ENCODE measurements at places on chromosomes 3 and 15.

DNA sequence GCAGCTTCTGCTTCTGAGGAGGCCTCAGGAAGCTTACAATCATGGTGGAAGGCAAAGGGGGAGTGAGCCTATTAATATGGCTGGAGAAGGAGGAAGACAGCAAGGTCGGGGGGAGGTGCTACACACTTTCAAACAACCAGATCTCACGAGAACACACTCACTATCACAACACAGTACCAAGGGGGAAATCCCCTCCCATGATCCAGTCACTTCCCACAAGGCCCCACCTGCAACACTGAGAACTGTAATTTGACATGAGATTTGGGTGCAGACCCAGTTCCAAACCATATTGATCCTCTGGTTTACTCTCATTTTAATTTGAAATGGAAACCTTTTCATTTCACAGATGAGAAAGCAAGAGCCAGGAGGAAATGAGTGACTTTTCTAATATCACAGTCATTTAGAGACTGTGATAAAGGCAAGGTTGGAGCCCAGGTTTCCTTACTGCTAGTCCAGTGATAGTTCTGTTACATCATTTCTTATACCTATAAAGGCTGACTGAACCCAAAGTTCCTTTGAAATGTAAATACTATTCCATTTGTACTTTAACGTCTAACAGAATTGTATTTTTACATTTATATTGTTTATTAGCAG lies 105.8 kb upstream of the GAP43 start:
- DNase-seq, result no peak

DNA sequence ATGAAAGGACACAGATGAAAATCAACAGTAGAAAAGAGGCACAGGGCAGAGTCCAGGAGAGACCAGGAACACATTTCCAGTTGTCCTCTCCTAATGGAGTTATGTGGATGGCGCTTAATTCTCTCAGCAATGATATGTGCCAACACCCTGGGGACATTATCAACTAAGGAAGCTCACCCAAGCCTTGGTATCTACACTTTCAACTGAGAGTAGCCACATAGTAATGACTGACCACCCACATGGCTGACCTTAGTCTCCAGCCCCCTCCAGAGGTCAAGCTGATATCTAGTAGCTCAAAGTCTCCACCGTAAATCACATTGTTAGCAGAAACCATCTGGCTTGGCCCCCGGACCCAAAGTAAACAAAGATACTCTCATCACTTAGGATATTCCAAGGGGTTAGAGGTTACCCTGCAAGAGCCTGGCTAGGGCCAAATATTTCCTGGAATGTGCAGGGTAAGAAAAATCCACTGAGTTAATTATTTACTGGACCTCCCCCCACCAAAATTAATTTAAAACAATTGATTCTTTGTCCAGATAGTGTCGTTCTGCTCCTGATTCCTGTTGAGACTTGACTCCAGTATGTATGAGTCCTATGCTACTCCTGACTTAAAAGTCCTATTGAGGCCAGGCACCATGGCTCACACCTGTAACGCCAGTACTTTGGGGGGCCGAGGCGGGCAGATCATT lies 24.8 kb downstream of the GABRR3 start:
- DNase-seq, result no peak

DNA sequence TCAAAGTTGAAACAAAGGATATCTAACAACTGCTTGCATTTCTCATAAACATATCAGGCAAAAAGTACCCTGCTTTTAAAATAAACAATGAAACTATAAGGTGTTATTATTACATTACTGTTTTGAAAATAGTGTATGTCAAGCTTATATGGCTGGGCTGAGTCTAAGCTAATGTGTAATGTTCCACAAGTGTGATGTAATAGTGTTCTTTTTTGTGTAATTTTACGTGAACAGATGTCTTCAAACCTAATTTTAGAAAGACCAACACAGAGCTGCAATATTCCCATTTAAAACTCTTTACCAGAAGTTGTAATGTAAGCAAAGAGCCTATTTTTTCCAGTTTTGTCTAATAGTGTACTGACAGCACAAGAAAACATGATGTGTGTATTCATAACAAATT lies 34.0 kb downstream of the MINDY2 start:
- DNase-seq, result no peak

GRCh38 chr3:194294199-194294894 lies 56.8 kb downstream of the CPN2 start:
- no peak for DNase-seq

DNA sequence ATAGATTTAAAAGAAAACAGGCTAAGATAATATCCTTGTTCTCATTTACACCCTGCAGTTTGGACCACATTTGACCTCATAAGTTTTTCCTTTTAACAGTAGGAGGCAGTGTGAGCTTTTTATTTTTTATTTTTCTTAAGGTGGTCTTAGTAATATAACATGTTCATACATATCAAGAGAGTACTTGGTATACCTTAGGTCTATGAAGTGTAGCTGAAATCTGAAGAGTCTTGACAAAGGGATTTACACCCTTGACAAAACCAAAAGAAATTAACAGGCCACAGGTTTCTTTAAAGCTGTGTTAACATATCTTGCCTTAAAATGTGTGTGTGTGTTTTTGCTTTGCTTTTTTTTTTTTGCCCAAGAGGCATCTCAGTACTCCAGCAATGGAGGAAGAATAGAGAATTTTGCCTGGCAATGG lies 3.2 kb downstream of the RAP2B start:
- no peak for DNase-seq

- no peak for DNase-seq
These were observed 215.7 kb downstream of the POLQ start for GRCh38 chr3:121330118-121330517.

GRCh38 chr3:114178770-114179368 lies at the start of gene DRD3:
Gene DRD3 (minus strand): TSS chr3:114179052. CDS start chr3:114171992, 7,060 bp downstream.
- no peak for DNase-seq

- no peak for DNase-seq
These were observed 4.8 kb upstream of the MORC1 start for GRCh38 chr3:109122690-109123089.

DNA sequence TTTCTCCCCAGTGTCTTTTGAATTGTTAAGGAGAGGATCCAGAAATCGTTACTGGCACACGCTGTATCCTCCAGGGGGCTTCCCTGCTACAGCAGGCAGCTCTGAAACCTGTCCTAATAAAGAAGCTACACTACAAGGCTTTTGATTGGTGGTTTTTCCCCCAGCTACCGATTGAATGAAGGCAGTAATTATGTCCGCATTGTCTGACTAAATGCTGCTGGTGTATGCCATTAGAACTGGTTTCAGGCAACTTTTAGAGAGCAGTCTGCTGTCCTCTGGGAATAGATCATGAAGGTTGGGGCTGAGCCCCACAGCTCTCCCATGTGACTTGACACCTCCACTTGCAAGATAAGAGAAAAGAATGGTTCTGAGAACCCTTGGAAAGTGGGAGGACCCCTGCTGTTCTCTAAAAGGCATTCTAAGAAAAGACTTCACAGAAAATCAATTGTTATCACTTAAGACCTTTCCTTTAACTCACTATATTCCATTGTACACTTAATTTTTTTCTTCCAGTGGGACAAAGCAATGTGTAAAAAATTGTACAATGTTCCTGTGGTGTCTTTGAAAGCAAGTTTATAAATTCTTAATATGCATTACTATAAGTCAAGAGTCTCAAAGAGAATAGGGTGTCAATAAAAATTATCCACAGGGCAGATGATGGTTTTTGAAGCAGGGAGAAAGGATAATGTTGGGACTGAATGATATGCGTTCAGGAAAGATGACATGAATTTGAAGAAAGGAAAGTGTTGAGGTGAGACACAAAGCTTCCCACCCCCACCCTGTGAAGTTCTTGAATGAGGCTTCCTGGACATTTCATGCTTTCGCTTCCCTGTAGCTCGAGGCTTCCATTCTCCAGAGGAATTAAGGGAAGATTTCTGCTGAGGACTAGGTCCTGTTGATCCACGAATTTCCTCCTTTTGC lies 53.0 kb upstream of the DAZL start:
- no peak for DNase-seq

- no peak for DNase-seq
These were observed 94.6 kb upstream of the SLC6A6 start for GRCh38 chr3:14307656-14308302.

DNA sequence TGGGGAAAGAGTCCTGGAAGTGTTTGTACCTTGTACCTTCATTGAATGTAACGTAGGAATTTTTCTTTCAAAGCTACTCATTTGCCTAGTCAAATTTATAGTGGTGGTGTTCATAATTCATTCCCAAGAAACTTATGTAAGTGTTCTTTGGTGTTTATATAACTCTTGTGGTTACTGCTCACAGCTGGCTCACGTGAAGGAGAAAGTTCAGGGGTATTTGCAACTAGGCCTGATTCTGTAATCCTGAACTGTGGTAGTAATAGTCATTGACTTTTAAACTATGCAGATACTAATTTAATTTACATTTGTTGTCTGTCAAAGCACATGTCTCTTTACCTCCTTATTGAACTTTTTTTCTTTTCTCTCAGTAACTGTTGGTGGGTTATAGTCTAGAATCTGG lies 50.5 kb upstream of the TEX264 start:
- no peak for DNase-seq

DNA sequence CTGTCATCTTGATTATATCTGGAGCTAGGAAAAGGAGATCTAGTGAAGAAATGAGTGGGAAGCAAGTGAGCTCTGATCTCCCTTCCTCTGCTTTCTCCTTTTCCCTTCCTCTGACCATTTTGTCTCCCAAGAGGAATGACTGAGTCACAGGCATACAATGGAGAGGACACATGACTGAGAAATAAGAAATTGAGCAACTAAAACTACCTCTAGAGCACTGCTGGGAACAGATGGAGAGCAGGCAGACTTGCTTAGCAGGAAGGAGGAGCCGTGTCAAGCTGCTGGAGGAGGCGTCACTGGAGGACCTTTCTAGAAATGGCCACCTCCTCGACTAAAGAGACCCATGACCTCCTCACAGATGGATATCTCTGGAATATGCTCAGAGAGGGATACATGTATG lies 66.9 kb upstream of the MYO5C start:
- DNase-seq, result no peak

DNA sequence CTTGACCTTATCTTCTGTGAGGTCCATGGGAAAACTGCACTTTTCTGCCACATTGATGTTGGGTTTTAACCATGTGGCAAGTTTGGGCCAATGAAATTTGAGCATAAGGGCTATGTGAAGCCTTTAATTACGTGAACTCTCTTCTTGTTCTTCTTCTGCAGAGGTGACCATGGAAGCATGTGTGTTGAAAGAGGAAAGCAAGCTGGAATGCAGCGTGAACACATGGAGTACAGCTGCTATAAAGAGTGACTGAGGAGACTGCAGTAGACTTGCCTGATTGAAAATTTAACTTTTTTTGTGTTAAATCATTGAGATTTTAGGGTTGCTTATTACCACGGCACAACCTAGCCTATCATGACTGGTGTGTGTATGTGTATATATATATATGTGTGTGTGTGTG lies 347.3 kb downstream of the ZIC1 start:
- DNase-seq, result no peak

GRCh38 chr3:85591451-85591850 lies 632.7 kb downstream of the CADM2 start:
- no peak for DNase-seq

DNA sequence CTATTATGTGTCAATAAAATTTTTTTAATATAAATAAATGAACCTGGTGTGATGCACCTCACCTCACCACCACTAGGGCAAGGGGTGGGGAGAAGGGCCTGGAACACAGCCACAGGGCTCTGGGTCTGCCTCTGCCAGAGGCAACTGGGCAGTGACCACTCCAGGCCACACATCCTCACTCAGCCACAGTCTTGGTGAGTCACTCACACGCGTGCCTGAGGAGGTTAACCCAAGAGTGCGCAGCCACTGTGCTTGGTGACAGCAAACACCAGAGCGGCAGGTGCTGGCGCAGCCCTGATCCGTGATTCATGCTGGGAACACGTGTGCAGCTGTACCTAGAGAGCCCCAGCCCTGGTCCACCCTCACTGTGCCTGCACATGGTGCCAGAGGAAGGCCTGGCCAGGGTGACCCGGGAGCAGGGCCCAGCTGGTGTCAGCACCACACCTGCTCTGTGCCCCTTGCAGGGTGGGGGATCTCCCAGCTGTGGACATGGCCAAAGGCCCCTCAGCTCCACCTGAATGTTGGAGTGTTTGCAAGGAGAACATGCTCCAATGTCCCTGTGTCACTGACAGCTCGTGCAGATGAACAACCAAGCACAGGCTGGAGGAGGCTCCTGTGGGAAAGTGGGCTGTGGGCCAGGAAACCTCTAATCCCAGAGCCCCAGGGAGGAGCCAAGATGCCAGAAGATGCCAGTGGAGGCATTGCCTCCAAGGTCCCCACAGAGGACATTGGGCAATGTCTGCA lies 2.1 kb downstream of the SLC41A3 start:
- DNase-seq, result no peak

DNA sequence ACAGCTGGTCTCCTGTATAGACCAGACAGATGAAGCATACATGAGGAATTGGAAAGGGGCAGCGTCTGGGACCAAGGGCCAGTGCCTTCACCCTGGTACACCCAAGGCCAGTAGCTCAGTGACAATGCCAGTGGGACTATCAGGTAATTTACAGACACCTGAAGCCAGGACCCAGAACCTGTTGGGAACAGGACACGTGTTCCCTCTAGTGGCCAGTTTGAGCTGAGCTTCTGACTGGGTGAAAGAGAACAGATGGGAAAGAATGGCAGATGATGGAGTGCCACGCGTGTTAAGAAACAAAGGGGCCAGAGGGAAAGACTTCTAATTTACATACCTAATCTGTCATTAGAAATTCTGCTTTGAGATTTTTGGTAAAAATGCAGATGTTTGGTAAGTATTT lies 5.1 kb upstream of the SLC25A38 start:
- peak; percentile 34 for DNase-seq

DNA sequence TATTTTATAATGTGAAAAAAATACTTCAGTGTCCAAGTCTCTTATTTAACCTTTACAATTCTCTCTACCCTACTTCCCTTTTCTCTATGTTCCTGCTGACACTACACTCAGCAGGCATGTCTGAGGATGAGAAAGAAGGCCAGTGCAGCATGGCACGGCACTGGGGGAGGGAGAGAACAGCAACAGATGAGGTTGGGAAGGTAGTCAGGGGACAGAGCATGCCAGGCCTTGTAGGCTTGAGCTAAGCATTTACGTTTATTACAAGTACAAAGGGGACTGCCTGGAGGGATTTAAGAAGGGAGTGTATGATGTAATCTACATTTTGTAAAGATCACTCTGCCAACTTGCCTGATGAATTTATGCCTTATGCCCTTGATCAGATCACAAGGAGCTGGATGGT lies 117.3 kb upstream of the WNT5A start:
- no peak for DNase-seq

GRCh38 chr15:51191766-51192165 lies 97.1 kb upstream of the TNFAIP8L3 start:
- no peak for DNase-seq

DNA sequence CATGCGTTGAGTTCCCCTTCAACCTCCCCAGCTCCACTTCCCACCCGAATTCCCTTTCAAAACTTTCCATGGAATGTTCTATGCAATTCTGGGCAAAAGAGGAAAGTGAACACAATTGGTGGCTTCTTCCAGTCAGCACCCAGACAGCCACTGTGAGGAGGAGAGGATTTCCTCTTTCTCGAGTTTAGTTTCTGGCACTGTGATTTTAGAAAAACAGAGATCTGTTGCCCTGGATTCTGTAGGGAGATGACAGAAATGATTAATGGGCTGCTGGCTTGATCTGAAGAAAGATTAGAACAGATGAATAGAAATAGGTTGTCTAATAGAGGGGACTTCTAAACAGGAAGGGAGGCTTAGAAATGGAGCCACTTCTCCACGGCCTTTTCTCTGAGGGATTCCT lies 172.0 kb downstream of the MCTP2 start:
- no peak for DNase-seq

GRCh38 chr15:29554531-29554930 lies 267.7 kb downstream of the TJP1 start:
- DNase-seq, result no peak

All from stimulated activated CD8-positive, alpha-beta memory T cell treated with anti-CD3 and anti-CD28 coated beads, Interleukin-15, amount 100 ng/mL, for 1 hour (primary cell).